ENCODE measurements at places on chromosomes 2 and 18. TPM values are rescaled to one million over a fixed set of nuclear protein-coding genes. Genes with fewer than 3 reads are reported as not detected.

TTR gene
- 4,774 TPM for total RNA-seq

PLA2R1 gene
- 0.73 TPM for total RNA-seq

- DNase-seq, result no peak
Observed at GRCh38 chr2:45422921-45423320, 188.1 kb downstream of the SRBD1 start.

ZCCHC2 gene
- 26.6 TPM for total RNA-seq

LOXL3 gene
- total RNA-seq, result 3.0 TPM

GAL3ST2 gene
- 0.53 TPM for total RNA-seq

GRCh38 chr2:102428573-102428972, 5.6 kb downstream of the IL18RAP start:
- no peak for DNase-seq

EGR4 gene
- total RNA-seq, result not detected

GRCh38 chr2:140023291-140023690, 1243.1 kb upstream of the NXPH2 start:
- DNase-seq, result no peak

DNA sequence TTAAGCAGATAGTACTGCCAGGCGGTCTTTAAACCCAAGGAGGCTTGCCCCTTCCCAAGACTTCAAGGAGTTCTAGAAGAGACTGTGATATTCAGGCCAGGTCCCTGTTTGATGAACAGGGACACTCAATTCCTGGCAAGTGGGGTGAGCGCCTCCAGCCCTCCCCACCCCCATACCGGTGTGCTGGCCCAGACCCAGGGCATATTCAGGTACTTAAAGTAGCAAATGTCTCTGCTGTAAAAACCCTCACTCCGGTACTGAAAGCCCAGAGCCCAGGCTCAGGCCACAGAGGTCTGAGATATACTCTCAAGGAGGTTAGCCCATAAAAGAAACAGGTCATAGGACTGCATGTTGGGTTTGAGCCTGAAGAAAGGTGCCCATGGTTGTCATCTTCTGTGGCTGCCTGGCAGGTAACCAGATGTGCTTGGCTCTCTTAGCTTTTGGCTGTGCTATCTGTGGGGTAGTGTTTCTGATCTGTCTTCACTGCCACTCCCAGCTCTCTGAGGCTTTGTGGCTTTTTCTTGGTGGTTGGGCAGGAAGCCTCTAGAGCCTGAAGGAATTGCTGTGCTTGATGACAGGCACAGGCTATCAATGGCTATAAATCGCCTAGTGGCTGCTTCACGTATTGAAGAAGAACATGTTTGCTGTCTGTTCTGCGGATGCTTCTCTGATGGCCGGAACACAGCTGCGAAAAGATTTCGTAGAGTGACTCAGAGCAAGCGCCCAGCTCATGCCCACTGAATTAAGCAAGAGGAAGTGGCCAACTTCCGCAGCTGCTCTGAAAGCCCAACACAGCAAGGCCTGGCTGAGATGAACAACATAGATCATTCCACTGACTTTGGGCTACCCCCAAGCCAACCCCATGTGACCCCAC, 63.3 kb upstream of the ALPP start:
- DNase-seq, result peak; percentile 65

ZDBF2 gene
- 5.0 TPM for total RNA-seq

THAP4 gene
- total RNA-seq, result 39.2 TPM

GRCh38 chr2:3958969-3959368, 255.6 kb downstream of the DCDC2C start:
- DNase-seq, result no peak

DNA sequence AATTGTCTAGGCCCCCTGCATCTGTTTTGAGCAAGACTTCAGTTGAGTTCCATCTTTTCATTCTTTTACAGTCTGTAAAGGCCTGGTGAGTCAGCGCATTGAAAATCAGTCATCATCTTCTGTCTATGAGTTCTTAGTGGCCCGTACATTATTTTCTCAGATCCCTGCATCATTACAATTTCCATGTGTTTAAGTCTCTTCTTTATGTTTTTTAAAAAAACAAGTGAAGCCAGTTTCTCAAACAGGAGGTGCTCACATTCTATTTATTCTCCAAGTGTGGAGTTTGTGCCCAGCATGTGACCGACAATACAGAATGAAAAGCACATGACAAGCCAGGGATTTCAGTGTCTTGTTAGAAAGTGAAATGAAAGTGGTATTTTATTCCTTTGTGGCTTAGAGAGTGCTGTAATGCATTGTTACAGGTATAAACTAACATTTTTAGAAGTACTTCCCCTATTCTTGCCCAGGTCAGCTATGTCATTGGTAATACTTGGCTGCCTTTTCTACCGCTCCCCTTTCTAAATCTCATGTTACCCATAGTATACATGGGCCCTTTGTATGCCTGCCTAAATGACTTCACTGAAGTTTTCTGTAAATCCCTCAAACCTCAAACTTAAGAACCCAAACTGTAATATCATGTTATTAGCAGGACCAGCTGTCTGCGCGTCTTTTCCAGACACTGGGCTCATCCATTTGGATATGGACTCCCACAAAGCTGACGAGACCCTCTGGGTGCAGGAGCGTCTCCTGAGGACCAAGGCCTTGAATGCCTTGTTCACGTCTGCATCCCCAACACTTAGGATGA, 67.6 kb downstream of the FEZ2 start:
- no peak for DNase-seq

- no peak for DNase-seq
Observed at GRCh38 chr2:219912491-219912921, 285.1 kb downstream of the SLC4A3 start.

ALK gene
- total RNA-seq, result 0.04 TPM

GRCh38 chr18:41714872-41715271, 240.2 kb upstream of the PIK3C3 start:
- DNase-seq, result no peak

PRKAG3 gene
- total RNA-seq, result not detected

- no peak for DNase-seq
Observed at GRCh38 chr2:122132147-122132691, 376.8 kb downstream of the TSN start.

DNA sequence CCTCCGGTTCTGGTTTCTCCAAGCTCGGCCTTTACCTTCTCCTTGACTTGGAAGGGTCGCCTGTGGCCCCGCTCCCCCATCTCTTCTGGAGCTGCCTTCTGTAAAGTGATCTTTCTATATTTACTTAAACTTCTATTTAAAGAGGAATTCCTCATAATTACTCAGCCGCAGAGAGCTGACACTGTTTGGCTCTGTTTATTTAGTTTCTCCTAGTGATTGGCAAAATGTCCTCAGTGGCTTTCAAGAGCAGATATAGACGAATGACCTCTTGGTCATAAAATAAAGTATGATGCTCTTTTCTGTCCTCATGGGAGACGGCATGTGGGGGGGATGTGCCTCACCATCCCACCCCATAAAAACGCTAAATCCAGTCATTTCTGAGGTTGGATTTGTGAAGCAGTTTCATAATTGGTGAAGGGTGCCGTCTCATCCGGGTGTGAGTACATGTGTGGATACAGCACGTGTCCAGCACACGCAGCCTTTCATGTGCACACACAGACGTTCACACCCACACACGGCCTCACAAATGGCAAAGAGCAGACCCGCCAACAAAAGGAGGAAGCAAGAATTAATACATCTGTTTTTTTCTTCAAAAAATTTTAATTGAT, 43.4 kb upstream of the SMAD7 start:
- no peak for DNase-seq
